HCT116 (cell line): ENCODE measurements at places on chromosomes 3 and 15.
A peak's percentile ranks its signal among the peaks of the same experiment; 100 is the strongest.

DNA sequence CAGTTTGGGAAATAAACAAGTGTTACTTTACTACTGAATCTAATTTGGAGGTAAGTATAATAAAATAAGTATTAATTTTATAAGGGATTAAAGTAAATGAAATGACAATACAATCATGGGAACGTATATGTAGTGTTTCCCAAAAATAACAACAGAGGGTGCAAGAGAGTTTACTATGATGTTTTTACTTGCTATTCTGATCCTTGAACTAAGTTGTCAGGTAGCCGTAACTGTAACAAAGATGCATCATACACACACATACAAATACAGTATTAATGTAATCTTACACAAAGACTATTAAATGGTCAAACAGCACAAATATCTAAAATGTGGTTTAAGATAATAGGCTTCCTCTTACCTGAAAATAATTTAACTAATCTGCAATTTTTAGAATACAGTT lies 311.4 kb downstream of the TBC1D5 start:
- peak; percentile 19 for DNase-seq

- peak; percentile 52 for DNase-seq
Observed at GRCh38 chr3:158918008-158918407, 116.2 kb downstream of the MFSD1 start.

- no peak for DNase-seq
Observed at GRCh38 chr3:141380987-141381386, 12.7 kb downstream of the ZBTB38 start.

GRCh38 chr3:107521469-107522059 lies 1.2 kb upstream of the BBX start:
- no peak for DNase-seq

DNA sequence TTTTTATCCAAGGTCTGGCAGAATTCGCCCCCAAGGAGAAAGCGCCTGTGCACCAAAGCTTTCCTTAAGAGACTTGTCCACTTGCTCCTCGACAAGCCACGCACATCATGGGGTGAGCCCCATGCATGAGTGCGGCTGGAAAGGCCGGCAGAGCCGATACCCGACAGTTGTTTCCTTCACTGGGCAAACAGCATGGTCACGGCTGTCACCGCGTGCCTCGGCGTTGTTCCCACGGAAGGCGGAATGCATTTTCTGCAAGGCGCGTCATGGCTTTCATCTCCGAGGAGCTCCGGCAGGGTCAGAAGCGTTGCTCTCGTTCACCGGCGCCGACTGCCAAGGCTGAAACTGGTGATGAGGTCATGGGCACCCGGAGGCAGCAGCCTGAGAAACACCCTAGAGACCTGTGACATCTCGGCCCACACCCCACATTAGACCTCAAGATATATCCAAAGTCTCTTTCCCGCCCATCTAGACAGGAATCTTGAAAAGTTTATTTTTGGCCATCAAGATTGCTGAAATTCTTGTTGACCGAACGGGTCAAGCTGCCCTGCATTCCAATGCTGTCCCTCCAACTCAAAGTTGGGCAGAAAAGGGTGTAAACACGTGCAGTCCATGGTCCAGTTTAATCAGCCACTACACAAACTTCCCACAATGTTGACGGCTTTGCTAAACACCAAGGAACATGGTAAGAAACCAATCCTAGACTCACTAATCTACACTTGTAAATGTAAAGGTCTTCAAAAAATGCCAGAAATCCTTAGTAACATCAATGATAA lies 604 bp upstream of the TJP1 start:
- DNase-seq = peak; percentile 52
